HepG2 (cell line): ENCODE measurements at places on chromosomes 7 and 10. TPM values are rescaled to one million over a fixed set of nuclear protein-coding genes. Genes with fewer than 3 reads are reported as not detected.

- H3K4me3 ChIP-seq: no peak overlapping the region
- no peaks in the 10 kb centered on the region for H3K36me3 ChIP-seq
- H3K27ac ChIP-seq: no peak overlapping the region
- DNase-seq: no peak
- H3K4me1 ChIP-seq: no peaks in the 10 kb centered on the region
These were observed 18.0 kb upstream of the SFMBT2 start for GRCh38 chr10:7428673-7429350.

The DHTKD1 gene
- 9.6 and 10.7 TPM in 2 replicates for total RNA-seq

- H3K27me3 ChIP-seq: no peaks in the 10 kb centered on the region
- H3K4me3 ChIP-seq: no peak overlapping the region
- no peaks in the 10 kb centered on the region for H3K4me1 ChIP-seq
- 0 out of 2 replicates have a peak, but pooled peaks cover 1% of the 10 kb centered on the region for H3K36me3 ChIP-seq
- peak; percentile 53 for DNase-seq
These were observed 91.5 kb downstream of the GSDME start for GRCh38 chr7:24665564-24666294.

The ACTL6B gene
- total RNA-seq: not detected in 2 replicates

- peaks cover 78% of the 10 kb centered on the region for H3K27me3 ChIP-seq
- H3K4me3 ChIP-seq: no peak overlapping the region
- no peak for DNase-seq
- H3K36me3 ChIP-seq: no peaks in the 10 kb centered on the region
These were observed 123.3 kb downstream of the WDR37 start for GRCh38 chr10:1179346-1180070.

GRCh38 chr10:15200626-15201025 lies 32.1 kb upstream of the NMT2 start:
- no peak overlapping the region for H3K27ac ChIP-seq
- no peaks in the 10 kb centered on the region for H3K27me3 ChIP-seq
- H3K4me3 ChIP-seq: no peak overlapping the region
- peaks cover 12% of the 10 kb centered on the region; the same call in 1 of the 2 replicates for H3K4me1 ChIP-seq
- DNase-seq: peak; percentile 74

DNA sequence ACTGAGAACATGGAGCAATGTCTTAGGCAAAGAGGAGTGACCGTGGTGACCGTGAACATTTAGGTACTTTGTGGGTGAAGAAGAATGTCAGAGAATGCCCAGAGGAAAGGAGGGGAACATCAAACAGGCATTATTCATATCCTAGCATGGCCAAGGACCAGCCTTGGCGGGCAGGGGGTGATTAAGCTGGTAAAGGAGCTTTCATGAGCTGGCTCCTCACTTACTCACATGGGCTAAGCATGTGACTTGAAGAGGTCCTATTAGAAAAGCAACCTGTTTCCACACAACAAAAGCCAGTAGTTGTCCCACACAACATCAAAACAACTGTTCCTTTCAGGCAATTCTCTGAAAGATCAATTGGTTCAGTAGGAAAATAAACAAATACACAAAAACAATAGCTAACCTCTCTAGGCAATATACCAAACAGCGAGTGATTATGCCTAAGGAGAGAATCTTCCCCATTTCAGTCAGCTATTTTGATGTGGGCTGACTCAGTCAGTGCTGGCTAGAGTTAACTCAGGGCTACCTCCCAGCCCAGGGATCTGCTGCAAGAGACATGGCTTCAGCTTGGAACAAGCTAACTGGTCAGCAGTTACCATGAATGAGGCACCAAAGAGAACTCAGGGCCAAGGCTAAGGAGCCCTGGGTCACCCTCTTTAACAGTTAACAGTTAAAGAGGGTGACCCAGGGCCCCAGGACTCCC lies 283.5 kb downstream of the ARHGAP12 start:
- 0 out of 2 replicates have a peak, but pooled peaks cover 5% of the 10 kb centered on the region for H3K4me1 ChIP-seq
- no peak for DNase-seq
- H3K36me3 ChIP-seq: no peaks in the 10 kb centered on the region
- no peak overlapping the region for H3K4me3 ChIP-seq

DNA sequence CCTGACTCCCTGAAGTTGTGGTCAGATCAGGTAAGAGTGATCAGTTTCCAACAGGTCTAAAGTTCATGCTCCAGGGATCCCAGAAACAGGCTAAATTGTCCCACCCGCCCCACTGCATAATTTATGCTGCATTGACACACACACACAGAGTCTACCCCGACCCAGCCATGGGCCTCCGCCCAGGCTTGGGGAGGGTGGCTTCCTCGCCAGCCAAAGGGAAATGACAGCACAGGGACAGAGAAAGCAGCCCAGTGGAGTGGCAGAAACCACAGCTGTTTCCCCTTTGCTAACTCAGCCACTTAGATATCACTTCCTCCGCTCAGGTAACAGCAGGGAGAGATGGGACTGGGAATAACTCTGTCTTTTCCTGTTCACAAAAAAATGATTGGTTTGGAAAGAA lies 9.4 kb downstream of the SH3PXD2A start:
- H3K4me1 ChIP-seq: peaks cover 90% of the 10 kb centered on the region
- no peak for DNase-seq
- no peak overlapping the region for H3K4me3 ChIP-seq
- no peak overlapping the region for H3K27ac ChIP-seq
- H3K36me3 ChIP-seq: peaks cover 29% of the 10 kb centered on the region
- H3K27me3 ChIP-seq: no peaks in the 10 kb centered on the region

The GPR37 gene
- not detected in 2 replicates for total RNA-seq

The TEX36 gene
- total RNA-seq: not detected in 2 replicates

DNA sequence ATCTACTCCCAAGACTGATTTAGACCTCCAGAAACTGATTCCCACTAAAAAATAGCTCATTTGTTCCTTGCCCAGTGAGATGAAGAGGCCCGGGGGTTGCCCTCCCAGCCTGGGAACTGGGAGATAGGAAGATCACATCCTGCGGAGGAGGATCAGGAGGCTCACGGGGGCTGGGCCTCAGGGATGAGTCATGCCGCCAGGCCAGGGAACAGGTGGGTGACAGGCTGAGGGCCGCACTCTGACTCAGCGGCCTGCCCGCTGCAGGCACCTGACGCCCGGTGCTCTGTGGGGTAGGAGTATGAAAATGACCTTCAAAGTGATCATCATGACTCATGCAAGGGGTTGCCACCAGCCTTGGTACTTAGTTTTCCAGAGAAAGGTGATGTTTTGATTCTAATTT lies 104.5 kb upstream of the ZPBP start:
- H3K36me3 ChIP-seq: no peaks in the 10 kb centered on the region
- no peak overlapping the region for H3K27ac ChIP-seq
- H3K4me3 ChIP-seq: no peak overlapping the region
- peaks cover 31% of the 10 kb centered on the region for H3K4me1 ChIP-seq
- peak; percentile 58 for DNase-seq
- no peaks in the 10 kb centered on the region for H3K27me3 ChIP-seq

DNA sequence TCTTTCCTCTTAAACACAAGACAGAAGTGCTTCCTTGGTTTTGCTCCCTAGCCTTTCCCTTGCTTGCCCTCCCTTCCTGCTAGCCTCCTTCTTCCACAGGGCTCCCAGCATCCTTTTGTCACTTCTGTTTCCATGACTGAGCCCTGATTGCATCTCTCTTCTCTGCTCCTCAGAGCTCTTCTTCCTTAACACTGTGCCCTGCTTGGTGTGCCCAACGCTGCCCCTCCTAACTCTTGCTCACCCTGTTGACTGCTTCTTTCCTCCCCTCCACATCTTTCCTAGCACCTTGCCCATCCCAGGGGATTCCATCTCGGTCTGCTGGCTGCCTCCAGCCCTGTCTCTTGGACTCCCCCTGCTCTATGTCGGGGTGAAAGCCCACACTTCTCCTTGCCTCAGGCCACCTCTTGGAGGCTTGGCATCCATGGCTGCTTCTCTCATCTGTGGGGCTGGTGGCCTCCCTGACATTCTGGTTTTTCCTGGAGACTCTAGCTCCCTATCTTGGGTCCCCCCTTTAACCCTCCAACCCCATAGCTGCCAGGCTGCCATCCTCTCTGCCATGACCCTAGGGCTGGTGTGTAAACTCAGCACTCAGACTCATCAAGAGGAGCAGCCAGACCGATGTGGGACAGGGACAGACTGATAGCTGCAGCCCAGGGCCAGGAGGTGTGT lies 5.8 kb downstream of the IGFBP1 start:
- peak overlapping the region; percentile 59 for H3K27ac ChIP-seq
- H3K4me3 ChIP-seq: no peak overlapping the region
- no peaks in the 10 kb centered on the region for H3K27me3 ChIP-seq
- H3K4me1 ChIP-seq: peaks cover 45% of the 10 kb centered on the region

DNA sequence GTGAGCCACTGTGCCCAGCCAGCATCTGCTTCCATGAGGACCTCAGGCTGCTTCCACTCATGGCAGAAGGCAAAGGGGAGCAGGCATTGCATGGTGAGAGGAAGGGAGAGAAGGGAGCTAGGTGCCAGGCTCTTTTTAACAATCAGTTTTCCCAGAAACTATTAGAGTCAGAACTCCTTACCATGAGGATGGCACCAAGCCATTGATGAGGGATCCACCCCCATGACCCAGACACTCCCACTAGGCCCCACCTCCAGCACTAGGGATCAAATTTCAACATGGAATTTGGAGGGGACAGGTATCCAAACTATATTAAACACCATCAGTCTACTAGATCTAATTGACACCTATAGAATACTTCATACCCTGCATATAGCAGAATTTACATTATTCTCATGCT lies 14.2 kb upstream of the MCM10 start:
- H3K27ac ChIP-seq: no peak overlapping the region
- no peak for DNase-seq
- no peak overlapping the region for H3K4me3 ChIP-seq
- no peaks in the 10 kb centered on the region for H3K27me3 ChIP-seq
- peaks cover 7% of the 10 kb centered on the region; the same call in 1 of the 2 replicates for H3K4me1 ChIP-seq
- H3K36me3 ChIP-seq: no peaks in the 10 kb centered on the region

- H3K36me3 ChIP-seq: no peaks in the 10 kb centered on the region
- H3K27ac ChIP-seq: no peak overlapping the region
- no peak overlapping the region for H3K4me3 ChIP-seq
These were observed 15.9 kb downstream of the TMEM176B start for GRCh38 chr7:150784120-150784736.

GRCh38 chr7:55550010-55550663 lies 22.2 kb downstream of the VOPP1 start:
- H3K4me1 ChIP-seq: peaks cover 36% of the 10 kb centered on the region
- no peak for DNase-seq
- no peaks in the 10 kb centered on the region for H3K27me3 ChIP-seq
- no peaks in the 10 kb centered on the region for H3K36me3 ChIP-seq
- no peak overlapping the region for H3K4me3 ChIP-seq

DNA sequence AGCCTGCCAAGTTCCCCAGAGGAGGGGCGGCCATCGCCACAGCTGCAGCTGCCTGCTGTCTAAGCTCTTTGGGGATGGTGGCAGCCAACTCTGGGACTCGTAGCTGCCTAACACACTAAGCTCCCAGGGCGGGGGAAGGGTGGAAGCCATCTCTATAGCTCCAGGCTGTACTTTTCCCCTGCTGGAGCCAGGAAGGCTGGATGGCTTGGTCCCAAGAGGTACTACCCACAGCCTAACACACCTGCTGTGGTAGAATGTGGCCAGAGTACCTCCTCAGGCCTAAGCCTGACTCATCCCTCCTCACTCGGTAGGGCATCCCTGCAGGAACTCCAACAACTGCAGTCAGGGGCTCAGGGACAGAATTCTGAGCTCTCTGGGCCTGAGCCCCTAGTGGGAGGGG lies 151.7 kb upstream of the TAC1 start:
- no peak overlapping the region for H3K27ac ChIP-seq
- H3K27me3 ChIP-seq: no peaks in the 10 kb centered on the region
- no peaks in the 10 kb centered on the region for H3K4me1 ChIP-seq

- no peak overlapping the region for H3K4me3 ChIP-seq
- no peak for DNase-seq
- no peak overlapping the region for H3K27ac ChIP-seq
- no peaks in the 10 kb centered on the region for H3K36me3 ChIP-seq
- no peaks in the 10 kb centered on the region for H3K4me1 ChIP-seq
These were observed 52.7 kb upstream of the DKK1 start for GRCh38 chr10:52261362-52261761.

- H3K4me3 ChIP-seq: no peak overlapping the region
- no peak for DNase-seq
- H3K27ac ChIP-seq: no peak overlapping the region
- H3K4me1 ChIP-seq: no peaks in the 10 kb centered on the region
These were observed 137.0 kb downstream of the CCDC7 start for GRCh38 chr10:32582946-32583345.

The NOS3 gene
- 3.7 and 4.8 TPM in 2 replicates for total RNA-seq

DNA sequence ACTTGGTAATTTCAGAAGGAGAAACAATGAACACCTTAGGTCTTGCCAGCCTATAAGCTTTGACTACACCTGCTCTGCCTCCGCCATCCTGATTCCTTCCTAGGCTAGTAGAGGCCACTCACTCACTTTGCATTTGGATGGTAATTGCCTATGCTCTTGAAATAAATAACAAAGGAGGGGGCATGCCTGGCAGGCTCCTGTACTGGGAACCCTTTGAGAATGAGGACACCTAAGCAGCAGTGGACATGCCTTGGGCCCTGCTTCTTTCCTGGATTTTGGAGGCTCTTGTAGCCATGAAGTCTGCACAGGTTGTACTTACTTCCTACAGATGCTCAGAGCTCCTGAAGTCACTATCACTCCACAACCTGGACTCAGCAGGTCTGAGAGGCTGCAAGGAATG lies 65.8 kb downstream of the BLNK start:
- H3K4me1 ChIP-seq: no peaks in the 10 kb centered on the region
- H3K27me3 ChIP-seq: no peaks in the 10 kb centered on the region
- H3K27ac ChIP-seq: no peak overlapping the region
- H3K36me3 ChIP-seq: no peaks in the 10 kb centered on the region

- H3K4me1 ChIP-seq: no peaks in the 10 kb centered on the region
- no peak overlapping the region for H3K27ac ChIP-seq
- H3K4me3 ChIP-seq: no peak overlapping the region
- no peaks in the 10 kb centered on the region for H3K36me3 ChIP-seq
- DNase-seq: no peak
These were observed 13.0 kb downstream of the NOBOX start for GRCh38 chr7:144390481-144390880.

GRCh38 chr7:28750981-28751380 lies 207.1 kb downstream of the TRIL start:
- no peak overlapping the region for H3K4me3 ChIP-seq
- no peaks in the 10 kb centered on the region for H3K36me3 ChIP-seq
- no peak for DNase-seq

- no peak overlapping the region for H3K4me3 ChIP-seq
- peaks cover 5% of the 10 kb centered on the region; the same call in 2 of the 3 replicates for H3K27me3 ChIP-seq
- no peak overlapping the region for H3K27ac ChIP-seq
- H3K4me1 ChIP-seq: peaks cover 21% of the 10 kb centered on the region
These were observed 104.6 kb upstream of the SFMBT2 start for GRCh38 chr10:7515439-7515838.

The TNPO3 gene
- 44.6 and 61.5 TPM in 2 replicates for total RNA-seq

The PPP1R3C gene
- 14.8 and 18.7 TPM in 2 replicates for total RNA-seq

DNA sequence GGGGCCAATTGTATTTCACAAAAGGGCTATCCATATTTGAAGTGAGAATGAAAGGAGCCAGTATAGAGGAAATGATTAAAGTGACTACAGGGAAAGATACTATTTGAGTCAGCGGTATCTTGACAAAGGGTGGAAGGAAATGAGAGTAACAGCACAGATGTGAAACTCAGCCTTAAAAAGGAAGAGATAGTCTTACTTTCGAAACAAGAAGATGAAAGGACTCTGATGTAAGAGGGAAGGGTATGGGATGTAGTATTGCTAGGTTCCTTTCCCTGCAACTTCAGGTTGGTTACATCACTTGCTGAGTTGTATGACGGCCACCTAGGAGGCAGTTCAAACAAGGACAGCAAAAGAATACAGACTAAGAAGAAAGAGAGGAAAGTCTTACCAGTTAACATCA lies 13.7 kb downstream of the CISD1 start:
- no peak overlapping the region for H3K4me3 ChIP-seq
- DNase-seq: no peak
- no peak overlapping the region for H3K27ac ChIP-seq
- peaks cover 29% of the 10 kb centered on the region for H3K36me3 ChIP-seq
- H3K27me3 ChIP-seq: no peaks in the 10 kb centered on the region; the same call in 1 of the 2 replicates
